ENCODE measurements at places on chromosomes 1 and 21.

- no peak for DNase-seq
These were observed 11.2 kb upstream of the MATN1 start for GRCh38 chr1:30734580-30734979.

DNA sequence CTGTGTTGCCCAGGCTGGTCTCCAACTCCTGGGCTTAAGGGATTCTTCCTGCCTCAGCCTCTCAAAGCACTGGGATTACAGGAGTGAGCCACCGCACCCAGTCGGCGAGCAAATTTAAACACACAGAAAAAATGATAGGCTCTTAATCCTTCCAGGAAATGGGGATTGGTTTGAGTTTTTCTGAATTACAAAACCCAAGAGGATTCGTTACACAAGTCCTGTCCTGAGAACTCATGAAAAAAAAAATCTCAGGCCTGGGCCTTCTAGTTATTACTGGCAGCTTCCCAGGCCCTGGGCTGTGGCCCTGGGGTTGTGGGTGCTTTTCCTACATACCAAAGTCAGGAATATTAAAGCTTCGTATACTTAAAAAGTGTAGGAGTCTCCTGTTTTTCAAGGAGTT, 6.3 kb upstream of the IFNGR2 start:
- DNase-seq, result no peak

GRCh38 chr21:45811136-45811535, 167.6 kb downstream of the PCBP3 start:
- DNase-seq, result no peak

DNA sequence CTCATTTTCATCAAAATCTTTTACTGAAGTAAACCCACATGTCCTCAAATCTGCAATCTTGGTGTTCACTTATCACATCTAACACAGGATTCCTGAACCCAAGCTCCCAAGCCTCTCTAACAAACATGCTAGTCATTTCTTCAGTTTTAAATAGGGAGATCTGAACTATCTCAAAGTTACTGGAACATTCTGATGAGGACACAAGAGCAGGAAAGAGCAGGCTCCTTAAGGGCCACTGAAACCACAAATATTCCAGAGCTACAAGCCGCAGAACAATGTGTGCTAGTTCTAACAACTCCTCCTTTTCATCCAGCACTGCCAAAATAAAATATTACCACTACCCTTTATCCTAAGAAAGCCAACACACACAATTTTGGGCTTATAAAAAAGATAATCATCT, 38.9 kb downstream of the WARS2 start:
- no peak for DNase-seq

DNA sequence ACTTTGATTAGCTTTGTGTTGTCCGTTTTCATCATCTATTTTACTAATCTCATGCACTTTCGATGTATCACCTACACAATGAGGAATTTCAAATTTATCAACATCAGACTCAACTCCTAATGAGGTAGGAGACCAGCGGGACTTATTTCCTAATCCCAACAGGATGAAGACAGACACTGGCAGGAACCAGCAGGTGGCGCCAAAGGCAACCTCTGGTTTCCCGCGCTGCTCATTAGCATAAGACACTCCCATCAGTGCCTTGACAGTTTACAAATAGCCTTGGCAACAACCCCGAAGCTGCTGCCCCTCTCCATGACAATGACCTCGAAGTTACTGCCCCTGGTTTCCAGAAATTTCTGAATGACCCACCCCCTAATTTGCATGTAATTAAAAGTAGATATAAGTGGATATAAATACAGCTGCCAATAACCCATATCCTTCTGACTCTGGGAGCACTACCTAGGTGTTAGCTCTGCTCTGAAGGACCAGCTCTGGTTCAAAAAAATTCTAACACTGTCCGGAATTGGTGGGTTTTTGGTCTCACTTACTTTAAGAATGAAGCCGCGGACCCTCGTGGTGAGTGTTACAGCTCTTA, 974.8 kb downstream of the ADGRL2 start:
- DNase-seq, result peak; percentile 32

DNA sequence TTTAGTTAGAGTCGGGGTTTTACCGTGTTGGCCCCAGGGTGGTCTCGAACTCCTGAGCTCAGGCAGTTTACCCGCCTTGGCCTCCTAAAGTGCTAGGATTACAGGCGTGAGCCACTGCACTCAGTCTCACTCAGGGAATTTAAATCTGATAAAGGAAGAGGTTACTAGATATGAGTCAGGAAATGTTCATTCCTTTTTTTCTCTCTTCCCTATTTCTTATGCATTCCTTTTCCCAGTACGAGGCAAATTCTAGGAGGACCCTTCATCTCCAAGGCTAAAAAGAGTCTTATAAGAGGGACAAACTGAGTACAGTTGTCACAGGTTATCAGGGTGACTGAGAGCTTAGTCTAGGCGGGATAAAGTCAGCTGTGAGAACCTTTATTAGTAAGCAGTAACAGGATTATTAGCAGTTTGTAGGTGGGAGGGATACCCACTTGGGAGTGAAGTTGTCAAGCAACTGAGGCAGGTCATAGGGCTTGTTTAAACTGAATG, 9.1 kb downstream of the MACF1 start:
- peak; percentile 29 for DNase-seq

- no peak for DNase-seq
These were observed 310.3 kb downstream of the MATN1 start for GRCh38 chr1:30413111-30413440.

All from ACHN (cell line).